Cerebellar nuclear complex (tissue), 1 donor: ENCODE measurements at places on chromosomes 1 and 21.

GRCh38 chr1:194042736-194043135 is 856.3 kb upstream of the B3GALT2 start:
- DNase-seq = no peak

GRCh38 chr1:243730487-243731150 is 119.4 kb downstream of the AKT3 start:
- no peak for DNase-seq

- no peak for DNase-seq
These were observed 1.0 kb upstream of the AK4 start for GRCh38 chr1:65146908-65147423.

GRCh38 chr1:59699227-59699847 is 115.4 kb upstream of the HOOK1 start:
- peak; percentile 6 for DNase-seq

DNA sequence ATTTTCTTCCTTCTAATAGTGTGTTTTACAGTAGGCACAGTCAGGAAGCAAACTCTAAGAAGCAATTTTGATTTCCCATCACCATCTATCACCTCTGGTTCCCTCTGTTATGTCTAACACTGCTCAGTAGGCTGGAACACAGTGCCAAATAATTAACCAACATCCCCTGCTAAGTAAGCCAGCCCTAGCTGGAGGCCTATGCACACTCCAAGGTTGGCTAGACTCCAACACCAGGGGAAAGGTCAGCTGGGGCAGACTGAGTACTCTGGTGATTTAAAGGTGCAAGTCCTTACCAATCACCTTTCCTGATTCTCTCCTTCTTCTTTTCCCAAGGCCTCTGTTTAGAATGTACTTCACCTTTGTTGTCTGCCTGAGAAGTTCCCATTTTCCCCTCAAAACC is 46.5 kb upstream of the BEND5 start:
- no peak for DNase-seq

DNA sequence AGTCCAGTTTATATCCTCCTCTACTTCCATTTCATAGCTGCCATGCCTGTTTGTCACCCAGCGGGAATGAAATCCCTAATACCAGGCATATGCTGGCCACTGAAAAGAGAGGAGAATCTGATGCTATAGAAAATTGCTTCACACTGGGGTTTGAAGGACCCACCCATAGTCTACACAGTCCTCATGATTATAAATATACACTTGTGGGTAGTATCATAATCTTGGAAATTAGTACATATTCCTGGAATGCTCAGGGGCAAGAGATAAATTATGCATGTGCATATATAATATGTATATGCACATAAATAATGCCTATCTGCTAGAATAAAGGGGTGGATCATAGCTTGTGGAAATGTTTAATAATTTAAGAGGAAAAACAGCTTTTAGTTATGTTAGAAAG is 105.8 kb downstream of the PRRX1 start:
- no peak for DNase-seq

GRCh38 chr21:45209685-45210284 is 77.9 kb downstream of the POFUT2 start:
- DNase-seq = no peak

DNA sequence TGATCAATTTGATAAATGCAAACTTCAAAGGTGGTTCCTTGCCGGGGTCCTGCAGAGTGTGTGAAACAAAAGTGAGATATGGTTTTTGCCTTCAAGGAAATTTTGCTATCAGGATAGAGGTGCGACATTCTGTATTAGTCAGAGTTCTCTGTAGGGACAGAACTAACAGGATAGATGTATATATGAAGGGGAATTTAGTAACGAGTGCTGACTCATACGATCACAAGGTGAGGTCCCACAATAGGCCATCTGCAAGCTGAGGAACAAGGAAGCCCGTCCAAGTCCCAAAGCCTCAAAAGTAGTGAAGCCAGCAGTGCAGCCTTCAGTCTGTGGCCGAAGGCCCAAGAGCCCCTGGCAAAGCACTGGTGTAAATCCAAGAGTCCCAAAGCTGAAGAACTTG is 157.0 kb downstream of the RYR2 start:
- DNase-seq = no peak

GRCh38 chr1:55309053-55309452 is 93.9 kb upstream of the USP24 start:
- DNase-seq = no peak

DNA sequence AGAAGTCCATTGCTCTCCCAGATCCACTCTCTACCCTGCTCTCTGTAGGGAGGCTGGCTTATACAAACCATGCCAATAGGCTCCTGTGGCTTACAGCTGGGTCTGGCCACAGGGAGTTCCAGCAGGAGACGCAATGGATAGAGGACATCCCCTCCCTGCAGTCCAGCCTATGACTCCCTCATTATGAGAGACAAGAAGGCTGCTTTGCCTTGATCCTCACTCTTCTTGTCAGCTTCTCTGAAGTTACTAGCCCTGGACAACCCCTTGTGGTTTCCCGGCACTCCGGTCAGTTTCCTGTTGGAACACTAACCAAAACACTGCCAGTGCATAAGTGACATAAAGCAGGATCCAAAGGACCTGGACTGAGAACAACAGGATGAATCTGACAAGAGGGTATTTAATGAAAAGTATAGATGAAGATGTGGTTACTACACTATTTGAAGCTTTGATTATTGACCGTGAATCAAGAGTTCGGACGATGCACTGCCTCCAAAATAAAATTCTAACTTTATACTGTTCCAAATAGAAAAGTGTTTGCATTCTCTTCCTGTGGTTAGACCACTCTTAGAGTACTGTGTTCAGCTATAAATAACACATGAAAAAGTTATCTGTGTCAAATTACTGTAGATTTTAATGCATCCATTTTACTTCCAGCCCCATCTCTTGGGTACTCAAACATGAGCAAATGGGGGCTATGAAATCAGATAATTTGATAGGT is 32.7 kb upstream of the ZNF326 start:
- no peak for DNase-seq

GRCh38 chr1:210340841-210341240 is 12.1 kb downstream of the HHAT start:
- DNase-seq = no peak

GRCh38 chr1:39321979-39322378 is 117.5 kb downstream of the MACF1 start:
- DNase-seq = no peak

- no peak for DNase-seq
These were observed 889.2 kb upstream of the NCAM2 start for GRCh38 chr21:20108976-20109540.

DNA sequence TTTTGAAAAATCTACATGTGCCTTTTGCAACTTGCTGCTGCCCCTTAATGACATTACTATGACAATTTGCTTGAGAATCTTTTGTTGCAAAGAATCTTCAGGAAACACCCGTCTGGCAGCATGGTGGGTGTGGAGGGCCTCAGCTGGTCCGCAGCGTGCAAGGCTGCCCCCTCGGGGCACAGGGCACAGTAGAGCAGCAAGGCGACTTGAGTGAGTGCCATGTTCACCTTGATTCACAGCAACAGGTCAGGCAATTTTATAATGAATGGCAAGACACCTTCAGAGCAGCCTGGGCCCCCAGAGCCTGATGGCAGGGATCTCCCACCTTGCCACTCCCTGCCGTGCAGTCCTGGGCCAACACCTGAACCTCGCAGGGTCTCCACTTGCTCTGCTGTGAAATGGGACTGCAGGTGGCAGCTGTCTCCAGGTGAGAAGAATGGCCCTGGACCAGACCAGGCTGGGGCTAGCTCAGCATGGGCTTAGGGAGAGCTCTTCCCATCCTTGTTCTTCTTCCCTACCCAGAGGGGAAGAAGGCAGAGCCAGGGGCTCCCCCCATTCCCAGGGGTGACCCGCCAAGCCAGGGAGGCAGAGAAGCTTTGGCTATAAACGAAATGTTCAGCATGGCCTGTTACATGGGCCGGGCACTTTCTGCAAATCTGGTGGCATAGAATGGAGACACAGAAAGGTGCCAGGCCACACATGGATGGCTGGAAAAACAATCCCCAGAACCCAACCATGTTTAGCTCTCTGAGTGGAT is 34.5 kb upstream of the ACTRT2 start:
- no peak for DNase-seq

GRCh38 chr1:167957710-167958109 is 20.8 kb upstream of the MPC2 start:
- DNase-seq = no peak

DNA sequence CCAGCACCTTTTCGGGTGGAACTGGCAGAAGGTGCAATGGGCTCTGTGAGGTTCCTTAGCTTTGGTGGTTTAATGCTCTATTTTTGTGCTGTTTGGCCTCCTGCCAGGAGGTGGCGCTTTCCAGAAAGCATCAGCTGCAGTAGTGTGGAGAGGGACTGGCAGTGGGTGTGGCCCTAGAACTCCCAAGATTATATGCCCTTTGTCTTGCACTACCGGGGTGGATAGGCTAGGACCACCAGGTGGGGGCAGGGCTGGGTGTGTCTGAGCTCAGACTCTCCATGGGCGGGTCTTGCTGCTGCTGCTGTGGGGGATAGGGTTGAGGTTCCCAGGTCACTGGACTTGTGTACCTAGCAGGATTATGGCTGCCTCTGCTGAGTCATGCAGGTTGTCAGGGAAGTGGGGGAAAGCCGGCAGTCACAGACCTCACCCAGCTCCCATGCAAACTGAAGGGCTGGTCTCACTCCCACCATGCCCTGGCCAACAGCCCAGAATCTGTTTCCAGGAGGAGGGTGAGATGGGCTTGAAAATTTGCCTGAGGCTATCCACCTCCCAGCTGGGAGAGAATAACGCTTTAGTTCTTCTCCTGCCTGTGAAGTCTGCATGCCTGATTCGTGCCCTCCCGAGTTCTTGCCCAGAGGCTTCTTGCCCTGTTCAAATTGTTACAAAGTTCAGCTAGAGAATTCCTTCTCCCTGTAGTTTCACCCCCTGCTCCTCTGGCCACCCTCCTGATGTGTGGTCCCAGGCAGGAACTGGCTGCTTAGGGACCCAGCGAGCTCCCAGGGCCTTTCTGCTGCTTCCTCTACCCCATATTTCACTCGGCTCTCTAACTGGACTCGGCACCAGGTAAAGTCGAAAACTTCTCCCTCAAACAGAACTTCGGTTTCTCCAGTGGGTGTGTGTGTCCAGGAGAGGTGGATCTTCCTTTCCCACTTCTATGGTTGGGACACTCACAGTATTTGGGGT is 76.5 kb upstream of the BTG3 start:
- no peak for DNase-seq

DNA sequence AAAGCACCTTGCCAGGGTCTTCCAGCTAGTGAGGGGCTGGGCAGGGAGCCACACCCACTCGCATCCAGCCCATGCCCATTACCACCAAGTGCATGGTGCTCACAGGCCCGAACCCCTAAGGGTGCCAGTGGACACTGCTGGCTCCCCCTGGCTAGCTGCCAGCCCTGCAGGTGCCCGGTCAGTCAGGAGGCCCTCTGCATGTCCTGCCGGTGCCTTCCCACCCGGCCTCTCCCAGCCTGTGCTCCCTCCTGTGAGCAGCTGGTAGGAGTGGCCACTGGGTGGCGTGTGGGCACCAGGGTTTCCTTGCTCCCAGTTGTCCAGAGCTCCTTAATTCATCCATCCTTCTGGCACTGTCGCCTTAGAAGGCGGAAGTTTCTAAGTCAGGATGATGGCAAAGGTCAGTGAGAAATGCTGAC is 33.4 kb downstream of the QSOX1 start:
- no peak for DNase-seq
